ENCODE measurements at places on chromosomes 5 and 9. TPM values are rescaled to one million over a fixed set of nuclear protein-coding genes. Genes with fewer than 3 reads are reported as not detected.

DNA sequence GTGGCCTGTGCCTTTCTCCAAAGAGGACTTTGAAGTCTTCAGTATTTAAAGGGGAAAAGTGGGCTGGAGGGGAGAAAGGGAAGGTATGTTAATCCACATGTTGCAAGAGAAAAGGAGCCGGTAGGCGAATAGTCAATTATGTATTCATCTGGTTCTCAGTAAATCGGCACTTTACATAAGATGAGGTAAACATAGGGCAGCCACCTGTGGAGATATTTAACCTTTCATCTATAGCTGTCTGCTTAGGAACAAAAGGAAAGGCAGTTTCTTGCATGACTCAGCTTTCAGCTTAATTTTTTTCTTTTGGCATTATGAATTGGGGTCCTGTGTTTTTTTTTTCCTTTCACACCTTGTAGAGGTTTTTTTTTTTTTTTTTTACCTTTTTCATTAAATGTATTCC lies 42.2 kb downstream of the FGD3 start:
- peaks cover 6% of the 10 kb centered on the region for H3K4me1 ChIP-seq
- peaks cover 31% of the 10 kb centered on the region for H3K36me3 ChIP-seq
- H3K4me3 ChIP-seq, result no peak overlapping the region

- no peaks in the 10 kb centered on the region for H3K4me1 ChIP-seq
- no peak overlapping the region for H3K4me3 ChIP-seq
- H3K27ac ChIP-seq, result no peak overlapping the region
- no peaks in the 10 kb centered on the region for H3K27me3 ChIP-seq
Measured at GRCh38 chr9:75369989-75370388, 281.7 kb downstream of the OSTF1 start.

DNA sequence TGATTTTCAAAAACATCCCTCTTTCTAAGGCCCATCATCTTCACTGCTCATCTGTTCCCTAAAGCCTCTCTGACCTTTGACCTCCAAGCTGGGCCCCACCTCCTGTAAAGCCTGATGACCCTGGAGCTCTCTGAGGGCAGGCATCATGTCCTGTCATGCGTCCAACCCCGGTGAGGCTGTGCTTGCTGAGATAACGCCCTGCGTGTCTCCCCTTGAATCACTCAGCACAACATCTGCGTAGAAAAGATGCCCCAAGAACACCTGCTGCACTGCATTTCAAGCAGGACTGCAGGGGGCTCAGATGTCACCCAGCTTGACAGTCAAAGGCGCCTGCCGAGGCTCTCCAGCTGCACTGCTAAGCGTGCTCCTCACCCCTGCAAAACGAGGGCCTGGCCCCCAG lies 78.0 kb downstream of the OTULIN start:
- no peaks in the 10 kb centered on the region for H3K36me3 ChIP-seq
- H3K4me1 ChIP-seq, result peaks cover 5% of the 10 kb centered on the region
- DNase-seq, result no peak
- no peak overlapping the region for H3K27ac ChIP-seq
- no peaks in the 10 kb centered on the region for H3K27me3 ChIP-seq

GRCh38 chr5:143442385-143442784 lies 38.9 kb upstream of the NR3C1 start:
- H3K4me3 ChIP-seq, result no peak overlapping the region
- DNase-seq, result no peak
- no peak overlapping the region for H3K27ac ChIP-seq
- H3K27me3 ChIP-seq, result no peaks in the 10 kb centered on the region
- no peaks in the 10 kb centered on the region for H3K4me1 ChIP-seq
- H3K36me3 ChIP-seq, result no peaks in the 10 kb centered on the region

GRCh38 chr5:89850513-89850865 lies 559.1 kb downstream of the CETN3 start:
- no peaks in the 10 kb centered on the region for H3K27me3 ChIP-seq
- H3K27ac ChIP-seq, result no peak overlapping the region
- H3K36me3 ChIP-seq, result no peaks in the 10 kb centered on the region
- DNase-seq, result no peak
- H3K4me1 ChIP-seq, result no peaks in the 10 kb centered on the region

DNA sequence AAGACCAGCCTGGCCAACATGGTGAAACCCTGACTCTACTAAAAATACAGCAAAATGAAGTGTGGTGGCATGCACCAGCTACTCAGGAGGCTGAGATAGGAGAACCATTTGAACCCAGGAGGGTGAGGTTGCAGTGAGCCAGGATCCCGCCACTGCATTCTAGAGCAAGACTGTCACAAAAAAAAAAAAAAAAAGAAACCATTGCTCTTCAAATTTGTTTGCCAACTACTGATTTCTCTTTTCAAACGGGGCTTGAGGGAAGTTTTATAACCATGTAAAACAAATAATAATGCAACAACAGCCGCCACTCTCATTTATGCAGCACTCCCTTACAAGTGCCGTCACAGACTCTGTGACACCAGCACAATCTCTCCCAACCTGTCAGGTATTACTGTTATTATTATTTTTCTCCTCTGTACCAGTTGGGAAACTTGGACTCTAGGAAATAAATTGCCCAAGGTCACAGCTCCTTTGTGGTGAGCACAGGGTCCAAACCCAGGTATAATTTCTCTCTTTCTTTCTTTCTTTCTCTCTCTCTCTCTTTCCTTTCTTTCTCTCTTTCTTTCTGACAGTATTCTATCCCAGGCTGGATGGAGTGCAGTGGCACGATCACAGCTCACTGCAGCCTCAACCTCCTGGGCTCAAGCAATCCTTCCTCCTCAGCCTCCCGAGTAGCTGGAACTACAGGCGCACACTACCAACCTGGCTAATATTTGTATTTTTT lies 25.4 kb downstream of the SERINC5 start:
- H3K27me3 ChIP-seq, result no peaks in the 10 kb centered on the region
- 0 out of 2 replicates have a peak, but pooled peaks cover under 1% of the 10 kb centered on the region for H3K36me3 ChIP-seq
- no peak overlapping the region for H3K4me3 ChIP-seq
- no peak overlapping the region for H3K27ac ChIP-seq

The LHX2 gene
- total RNA-seq, result not detected

- H3K36me3 ChIP-seq, result peaks cover 5% of the 10 kb centered on the region
- H3K4me1 ChIP-seq, result no peaks in the 10 kb centered on the region
- DNase-seq, result peak; percentile 75
Measured at GRCh38 chr5:42992088-42992879, 47.8 kb downstream of the ANXA2R start.

DNA sequence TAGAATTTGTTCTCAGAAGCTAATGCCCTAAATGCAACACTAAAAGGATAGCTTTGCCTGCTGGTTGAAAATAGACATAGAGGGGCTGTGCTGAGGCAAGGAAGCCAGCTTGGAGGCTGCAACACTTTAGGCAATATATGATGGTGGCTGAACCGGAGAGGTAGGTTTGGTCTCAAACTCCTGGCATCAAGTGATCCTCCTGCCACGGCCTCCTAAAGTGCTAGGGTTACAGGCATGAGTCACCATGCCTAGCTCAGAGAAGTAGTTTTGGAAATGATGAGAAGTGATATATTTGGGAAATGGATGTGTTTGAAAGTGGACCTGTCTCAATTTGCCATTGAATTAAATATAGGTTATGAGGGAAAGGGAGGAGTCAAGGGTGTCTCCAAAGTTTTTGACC lies 10.0 kb downstream of the DUSP1 start:
- peaks cover 2% of the 10 kb centered on the region for H3K4me1 ChIP-seq
- no peak overlapping the region for H3K4me3 ChIP-seq
- 0 out of 2 replicates have a peak, but pooled peaks cover 4% of the 10 kb centered on the region for H3K36me3 ChIP-seq
- H3K27me3 ChIP-seq, result no peaks in the 10 kb centered on the region

- H3K27me3 ChIP-seq, result no peaks in the 10 kb centered on the region
- DNase-seq, result peak; percentile 70
- peak overlapping the region; percentile 97 for H3K4me3 ChIP-seq
Measured at GRCh38 chr9:35757226-35757891, 3.3 kb upstream of the MSMP start.

DNA sequence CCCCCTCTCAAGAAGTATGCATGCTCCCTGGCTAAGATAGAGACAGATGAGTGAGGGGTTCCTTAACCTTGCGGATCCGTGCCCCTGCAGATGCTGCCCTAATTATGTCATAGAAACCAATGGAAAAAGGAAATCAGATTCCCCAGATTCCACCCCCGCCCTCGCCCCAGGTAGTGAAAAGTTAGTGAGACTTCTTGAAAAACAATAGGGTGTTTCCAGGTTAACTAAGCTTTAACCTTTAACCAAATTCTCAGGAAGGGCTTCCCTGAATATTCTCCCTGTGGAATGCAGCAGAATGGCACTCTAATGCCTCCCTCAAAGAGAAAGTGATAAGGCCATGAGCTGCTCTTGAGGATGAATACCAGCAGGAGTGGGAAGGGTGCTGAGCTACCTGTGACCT lies 116.0 kb upstream of the RANBP3L start:
- peak overlapping the region; percentile 47 for H3K4me3 ChIP-seq
- H3K27me3 ChIP-seq, result peaks cover 21% of the 10 kb centered on the region
- H3K27ac ChIP-seq, result no peak overlapping the region
- H3K4me1 ChIP-seq, result peaks cover 6% of the 10 kb centered on the region
- DNase-seq, result peak; percentile 80

DNA sequence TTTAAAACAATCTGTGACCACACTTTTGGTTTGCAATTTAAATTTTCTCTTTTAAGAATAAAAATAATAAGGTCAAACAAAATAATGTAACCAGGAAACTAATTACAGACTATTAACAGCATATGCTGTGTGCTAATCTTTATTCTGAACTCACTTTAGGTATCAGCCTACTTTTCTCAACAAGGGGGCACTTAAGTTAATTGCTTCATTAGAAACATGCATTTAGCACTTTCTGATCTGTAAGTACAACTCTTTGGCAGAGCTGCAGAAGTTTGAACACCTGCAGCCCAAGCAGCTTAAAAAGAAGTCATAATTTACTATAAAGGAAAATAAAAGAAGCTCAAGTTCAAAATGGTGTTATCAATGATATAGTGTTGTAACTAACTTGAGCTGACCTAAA lies 21.7 kb downstream of the XRCC4 start:
- peaks cover 3% of the 10 kb centered on the region for H3K4me1 ChIP-seq
- no peak for DNase-seq
- H3K27me3 ChIP-seq, result no peaks in the 10 kb centered on the region
- no peak overlapping the region for H3K27ac ChIP-seq
- H3K36me3 ChIP-seq, result peaks cover 5% of the 10 kb centered on the region
- H3K4me3 ChIP-seq, result no peak overlapping the region

DNA sequence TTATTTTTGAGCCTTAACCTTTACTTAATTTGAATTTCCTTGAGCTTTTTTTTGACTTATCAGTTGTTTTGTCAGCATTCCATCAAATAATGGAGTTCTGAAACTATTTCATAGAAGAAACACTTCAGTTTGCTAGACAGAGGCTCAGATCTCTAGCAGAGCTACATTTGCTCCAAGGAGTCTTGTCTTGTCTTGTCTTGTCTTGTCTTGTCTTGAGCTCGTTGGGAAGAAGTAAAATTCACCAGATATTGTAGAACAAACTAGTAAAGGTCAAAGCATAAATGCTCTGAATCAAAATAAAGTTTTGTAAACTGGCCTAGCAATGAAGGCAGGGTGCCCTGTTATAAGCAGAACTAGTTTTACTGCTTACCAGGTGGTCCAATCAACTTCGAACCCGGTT lies 33.5 kb downstream of the RAB24 start:
- DNase-seq, result no peak
- H3K27ac ChIP-seq, result no peak overlapping the region
- H3K27me3 ChIP-seq, result no peaks in the 10 kb centered on the region

GRCh38 chr5:71695595-71695994 lies 23.5 kb upstream of the CARTPT start:
- no peaks in the 10 kb centered on the region for H3K4me1 ChIP-seq
- H3K4me3 ChIP-seq, result no peak overlapping the region
- no peaks in the 10 kb centered on the region for H3K36me3 ChIP-seq
- H3K27ac ChIP-seq, result no peak overlapping the region

GRCh38 chr9:21265421-21266189 lies 25.8 kb upstream of the IFNA14 start:
- DNase-seq, result no peak
- H3K27ac ChIP-seq, result no peak overlapping the region
- peaks cover 45% of the 10 kb centered on the region for H3K27me3 ChIP-seq
- H3K36me3 ChIP-seq, result no peaks in the 10 kb centered on the region
- no peak overlapping the region for H3K4me3 ChIP-seq

GRCh38 chr5:95075111-95075510 lies 209.8 kb downstream of the MCTP1 start:
- H3K27ac ChIP-seq, result no peak overlapping the region
- no peak for DNase-seq
- no peak overlapping the region for H3K4me3 ChIP-seq
- H3K4me1 ChIP-seq, result no peaks in the 10 kb centered on the region
- H3K27me3 ChIP-seq, result no peaks in the 10 kb centered on the region

DNA sequence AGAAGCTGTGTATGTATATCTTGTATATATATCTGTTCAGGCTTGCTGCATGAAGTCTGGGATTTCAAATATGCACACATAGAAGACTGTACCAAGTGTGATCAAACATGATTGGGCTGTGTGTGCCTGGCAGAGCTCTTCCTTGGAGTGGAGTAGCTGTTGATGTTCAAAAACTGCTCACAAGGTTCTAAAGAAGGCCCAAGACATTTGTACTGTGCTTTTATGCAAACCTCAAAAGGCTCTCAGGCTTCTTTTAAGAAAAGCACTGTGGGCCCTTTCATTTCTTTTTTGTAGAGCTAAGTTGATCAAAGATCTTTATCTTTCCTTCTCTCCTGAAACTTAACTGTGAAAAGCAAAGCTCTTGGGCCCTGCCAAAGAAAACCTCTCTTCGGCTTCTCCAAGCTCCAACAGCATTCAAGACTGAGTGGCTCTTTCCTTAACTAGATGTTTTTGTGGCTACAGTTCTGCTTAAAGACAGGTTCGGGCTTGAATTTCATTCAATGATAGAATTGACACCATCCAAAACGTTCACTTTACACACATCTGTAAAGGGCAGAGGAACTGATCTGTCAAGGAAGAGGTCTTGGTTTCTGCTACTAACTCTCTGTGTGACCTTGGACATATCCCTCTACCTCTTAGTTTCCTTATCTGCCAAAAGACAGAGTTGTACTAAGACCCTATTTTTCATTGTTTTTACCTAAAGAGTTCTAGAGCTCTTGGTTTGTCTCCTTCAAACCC lies 105.8 kb upstream of the IL6ST start:
- no peaks in the 10 kb centered on the region for H3K36me3 ChIP-seq
- no peak for DNase-seq
- no peak overlapping the region for H3K4me3 ChIP-seq
- no peaks in the 10 kb centered on the region for H3K27me3 ChIP-seq

DNA sequence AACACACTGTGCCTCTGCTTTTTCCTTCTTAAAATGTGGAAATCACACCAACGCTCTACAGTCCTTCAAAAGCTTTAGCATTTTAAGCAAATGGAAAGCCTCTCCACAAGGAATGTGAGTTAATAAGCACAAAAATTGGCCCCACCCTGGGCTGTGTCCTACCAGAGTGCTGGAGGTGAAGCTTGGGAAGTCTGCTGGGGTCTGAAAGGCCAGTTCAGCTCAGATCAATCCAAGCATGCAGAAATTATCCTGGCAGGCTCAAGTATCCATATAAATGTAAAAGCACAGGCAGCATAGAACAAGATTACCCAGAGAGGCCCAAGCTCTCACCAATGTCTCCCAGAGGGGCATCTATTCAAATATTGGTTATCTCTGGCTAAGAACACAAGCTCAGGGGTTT lies 98.5 kb downstream of the ESM1 start:
- H3K36me3 ChIP-seq, result peaks cover 25% of the 10 kb centered on the region
- no peaks in the 10 kb centered on the region for H3K4me1 ChIP-seq
- peaks cover 7% of the 10 kb centered on the region for H3K27me3 ChIP-seq
- no peak overlapping the region for H3K4me3 ChIP-seq
- H3K27ac ChIP-seq, result no peak overlapping the region
- no peak for DNase-seq
